Stimulated activated CD8-positive, alpha-beta memory T cell treated with anti-CD3 and anti-CD28 coated beads, Interleukin-4, amount 100 ng/mL, for 1 hour (primary cell): ENCODE measurements at places on chromosomes 2 and 18.

DNA sequence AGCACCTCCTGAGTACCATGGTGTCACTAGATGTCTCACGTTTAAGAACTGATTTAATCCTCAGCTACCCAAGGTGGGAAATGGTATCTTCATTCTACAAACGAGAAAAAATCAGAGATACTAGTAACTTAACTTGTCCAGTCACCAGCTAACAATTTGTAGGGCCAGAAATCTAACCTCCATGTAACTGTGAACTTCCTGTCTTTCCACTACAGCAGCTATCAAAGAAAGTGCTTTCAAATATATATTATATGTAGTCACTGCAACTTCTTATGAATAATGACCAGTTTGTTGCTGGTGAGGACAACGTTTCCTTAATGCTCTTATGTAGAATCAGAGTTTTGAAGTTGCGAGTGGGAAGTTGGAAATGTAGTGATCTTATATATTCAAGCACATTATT lies 1.9 kb downstream of the REV1 start:
- DNase-seq = no peak

- no peak for DNase-seq
These were observed 34.6 kb downstream of the EIPR1 start for GRCh38 chr2:3343012-3343411.

DNA sequence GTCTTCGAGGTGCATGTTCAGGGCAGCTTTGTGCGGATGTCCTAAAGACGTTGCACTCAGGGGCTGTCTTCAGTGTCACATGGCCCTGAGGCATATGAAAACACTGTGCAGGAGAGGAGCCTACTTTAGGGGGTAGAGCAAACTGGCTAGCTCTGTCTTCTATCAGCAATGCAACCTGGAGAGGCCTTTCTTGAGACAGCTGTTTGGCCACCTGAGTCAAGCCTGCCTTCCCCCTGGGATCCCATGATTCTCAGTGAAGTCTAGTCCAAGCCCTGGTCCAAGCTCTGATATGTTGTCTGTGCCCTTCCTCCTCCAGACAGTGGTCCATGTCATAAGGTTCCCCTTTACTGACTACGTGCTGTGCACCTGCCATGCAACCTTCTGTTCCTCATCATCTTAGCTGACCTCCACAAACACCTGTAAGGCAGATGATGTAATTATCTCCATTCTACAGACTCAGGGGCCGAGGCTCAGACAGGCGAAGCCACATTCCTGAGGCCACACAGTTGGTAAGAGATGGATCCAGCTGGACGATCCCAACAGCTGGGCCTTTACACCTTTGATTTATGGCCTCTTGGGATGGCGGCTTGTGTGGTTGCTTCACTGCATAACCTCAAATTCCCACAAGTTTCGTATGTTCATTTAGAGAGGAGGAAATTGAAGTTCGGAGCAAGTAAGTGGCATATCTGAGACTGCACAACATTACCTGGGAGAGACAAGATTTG lies 109.9 kb downstream of the COPS8 start:
- DNase-seq = no peak

- no peak for DNase-seq
These were observed 10.3 kb downstream of the CEP76 start for GRCh38 chr18:12692206-12692605.

- no peak for DNase-seq
These were observed 109.6 kb downstream of the SH3RF3 start for GRCh38 chr2:109238580-109238979.

DNA sequence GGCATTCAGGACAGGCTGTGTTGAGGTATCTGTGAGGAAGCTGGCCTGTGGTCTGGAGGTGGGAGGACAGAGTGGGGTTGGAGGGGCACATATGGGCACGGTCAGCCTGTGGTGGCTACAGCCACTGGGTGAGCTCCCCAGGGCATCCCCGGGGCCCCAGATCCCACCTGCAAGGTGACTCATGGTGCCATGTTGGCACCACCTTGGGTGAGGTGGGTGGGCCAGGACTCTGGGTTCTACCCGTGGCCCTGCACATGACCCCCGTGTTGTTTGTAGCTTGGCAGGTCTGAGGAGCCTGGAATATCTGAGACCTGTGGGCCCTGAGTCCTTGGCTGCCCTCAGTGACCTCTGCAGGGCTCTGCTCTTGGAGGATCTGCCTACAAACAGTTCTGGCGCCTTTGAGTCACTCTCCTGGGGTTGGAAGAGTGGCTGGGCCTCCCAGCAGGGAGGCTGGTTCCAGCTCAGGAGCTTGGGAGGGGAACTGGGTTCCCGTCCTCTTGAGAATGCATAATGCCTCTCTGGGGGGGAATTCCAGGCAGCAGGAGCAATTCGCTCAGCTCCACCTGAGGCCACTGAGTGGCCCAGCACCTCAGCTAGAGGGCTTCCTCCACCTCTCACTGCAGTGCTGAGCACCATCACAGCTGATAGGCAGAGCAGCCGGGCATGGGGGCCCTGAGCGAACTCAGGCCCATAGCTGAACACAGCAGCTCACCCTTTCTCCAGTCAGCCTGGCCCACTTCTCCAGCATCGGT lies 105.1 kb downstream of the DYSF start:
- DNase-seq = no peak

DNA sequence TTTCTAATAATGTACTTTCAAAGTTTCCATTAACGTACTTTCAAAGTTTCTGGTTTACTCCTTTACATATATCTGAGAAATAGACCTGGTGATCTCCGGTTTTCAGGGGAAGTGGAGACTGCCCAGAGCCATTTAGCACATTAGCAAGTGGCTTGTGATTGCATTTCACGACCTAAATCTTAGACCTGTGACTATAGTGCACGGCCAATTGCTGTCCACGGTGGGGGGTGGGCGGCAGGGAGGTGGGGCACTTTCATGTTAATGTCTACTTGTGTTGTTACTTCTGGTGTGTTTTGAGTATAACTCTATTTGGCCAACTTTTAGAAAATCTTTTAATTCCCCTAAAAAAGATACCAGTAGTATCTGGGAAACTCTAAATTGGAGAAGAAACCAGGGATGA lies 11.3 kb downstream of the GATA6 start:
- DNase-seq = no peak

DNA sequence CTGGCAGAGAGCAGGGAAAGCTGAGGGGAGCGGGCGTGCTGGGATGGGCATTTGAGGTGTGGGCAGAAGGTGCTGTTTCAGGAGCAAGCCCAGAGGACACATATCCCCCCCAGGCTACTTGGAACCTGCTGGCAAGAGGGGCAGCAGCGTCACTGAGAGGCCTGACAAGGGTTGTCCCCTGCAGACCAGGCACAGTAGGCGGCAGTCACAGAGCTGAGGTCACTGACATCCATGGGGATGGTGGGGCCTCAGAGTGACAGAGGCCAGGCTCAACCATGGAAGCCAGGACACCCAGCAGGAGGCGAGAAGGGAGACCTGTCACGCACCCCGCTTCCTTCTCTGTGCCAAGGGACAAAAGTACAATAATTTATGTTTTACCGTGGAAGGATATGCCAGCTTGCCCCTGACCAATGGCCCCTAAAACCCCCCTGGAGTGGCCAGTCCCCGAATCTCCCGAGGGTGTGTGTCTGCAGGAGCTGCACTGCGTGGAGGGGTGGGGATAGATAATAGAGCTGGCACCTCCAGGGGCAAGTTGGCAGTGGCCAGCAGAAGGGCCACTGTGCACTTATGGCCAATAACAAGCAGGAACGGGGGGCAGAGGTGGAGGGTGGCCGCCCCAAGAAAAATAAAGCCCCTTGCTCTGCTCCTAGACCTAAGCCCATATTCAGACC lies 86.3 kb upstream of the SLC66A3 start:
- DNase-seq = no peak
